Fibroblast of skin of left quadriceps (primary cell): ENCODE measurements at places on chromosomes 16 and 17.

DNA sequence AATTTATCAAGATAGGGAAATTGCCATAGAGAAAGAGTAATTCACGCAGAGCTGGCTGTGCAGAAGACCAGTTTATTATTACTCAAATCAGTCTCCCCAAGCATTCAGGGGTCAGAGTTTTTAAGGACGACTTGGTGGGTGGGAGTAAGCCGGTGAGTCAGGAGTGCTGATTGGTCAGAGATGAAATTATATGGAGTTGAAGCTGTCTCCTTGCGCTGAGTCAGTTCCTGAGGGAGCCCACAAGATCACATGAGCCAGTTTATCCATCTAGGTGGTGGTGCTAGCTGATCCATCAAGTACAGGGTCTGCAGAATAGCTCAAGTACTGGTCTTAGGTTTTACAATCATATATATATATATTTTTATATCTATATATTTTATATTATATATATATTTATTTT lies 6.0 kb upstream of the AQP8 start:
- peak; percentile 21 for DNase-seq

DNA sequence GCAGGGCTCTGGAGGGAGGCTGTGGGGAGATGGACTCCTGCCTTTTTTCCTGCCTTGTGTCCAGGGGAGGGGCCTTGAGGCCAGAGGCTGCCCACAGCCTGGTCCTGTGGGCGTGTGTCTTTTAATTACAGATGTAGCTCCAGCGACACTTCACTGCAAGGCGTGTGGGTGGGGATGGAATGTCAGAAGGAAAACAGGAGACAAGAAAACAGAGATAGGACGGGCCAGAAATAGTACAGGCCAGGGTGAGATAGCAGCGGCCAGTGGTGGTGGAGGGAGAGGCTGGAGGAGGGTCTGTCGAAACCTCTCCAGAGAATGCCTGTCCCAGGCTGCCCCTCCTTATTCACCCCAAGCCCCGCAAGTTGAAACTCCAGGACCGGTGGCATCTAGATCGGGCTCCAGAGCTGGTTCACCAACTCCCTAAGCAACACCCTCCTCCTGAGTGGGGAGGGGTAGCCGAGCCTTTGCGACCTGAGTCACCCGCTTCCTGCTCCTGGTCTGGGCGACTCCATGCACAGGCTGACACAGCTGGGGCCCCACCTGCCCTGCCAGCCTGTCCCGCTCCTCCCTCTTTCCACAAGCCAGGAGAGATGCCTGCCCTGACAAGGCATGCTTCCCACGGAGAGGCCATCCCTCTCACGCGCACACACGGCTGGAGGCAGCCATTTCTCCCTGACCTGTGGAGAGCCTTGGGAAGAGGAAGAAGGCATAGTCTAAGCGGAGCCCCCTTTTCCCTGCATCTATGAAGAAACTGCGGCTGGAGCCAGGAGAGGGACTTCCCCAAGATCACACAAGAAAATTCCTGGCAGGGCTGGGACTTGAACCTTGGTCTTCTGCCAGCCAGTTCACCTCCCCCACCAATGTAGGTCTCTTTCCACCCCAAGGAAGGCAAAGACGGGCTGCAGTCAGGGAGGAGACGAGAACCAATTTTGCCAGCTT lies 6.6 kb upstream of the JUP start:
- DNase-seq = no peak

DNA sequence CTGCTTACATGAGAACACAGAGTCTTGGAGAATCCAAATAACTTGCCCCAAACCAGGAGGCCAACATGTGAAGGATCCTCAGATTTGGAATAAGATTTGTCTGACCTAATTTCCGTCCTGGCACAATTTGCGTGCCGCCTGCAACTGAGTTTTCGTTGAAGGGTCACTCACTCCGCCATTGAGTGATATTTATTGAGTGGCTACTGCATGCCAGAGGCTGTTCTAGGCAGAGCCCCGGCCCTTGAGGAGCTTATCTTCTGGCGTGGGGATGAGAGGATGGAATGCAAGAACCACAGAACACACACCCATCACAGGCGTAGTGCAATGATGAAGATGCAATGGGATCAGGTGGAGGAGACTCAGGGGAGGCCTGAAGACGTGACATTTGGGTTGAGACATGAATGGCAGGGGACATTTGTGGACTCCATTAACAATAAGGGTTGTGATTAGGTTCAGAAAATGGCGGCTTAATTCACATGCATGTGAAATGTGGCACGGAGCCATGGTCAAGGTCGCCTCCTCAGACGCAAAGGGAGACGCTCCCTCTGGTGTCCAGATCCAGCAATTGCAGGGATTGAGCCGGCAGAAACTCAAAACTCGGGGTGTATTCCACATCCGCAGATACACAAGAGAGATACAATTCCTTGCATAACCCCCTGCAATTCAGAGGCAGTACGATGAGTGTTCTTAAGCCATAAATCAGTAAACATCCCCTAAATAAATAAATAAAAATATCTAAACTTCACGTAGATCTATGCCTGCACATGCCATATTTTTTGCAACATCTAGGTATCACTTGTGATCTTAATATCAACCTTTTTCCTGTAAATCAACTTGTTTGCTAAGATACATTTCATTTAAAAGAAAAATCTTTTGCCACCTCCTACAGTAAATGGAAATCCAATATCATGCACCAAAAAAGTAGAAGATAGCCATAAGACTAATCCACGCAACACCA lies 57.9 kb upstream of the CACNG4 start:
- peak; percentile 46 for DNase-seq

- DNase-seq = no peak
Observed at GRCh38 chr17:9170853-9171252, 149.5 kb downstream of the NTN1 start.

DNA sequence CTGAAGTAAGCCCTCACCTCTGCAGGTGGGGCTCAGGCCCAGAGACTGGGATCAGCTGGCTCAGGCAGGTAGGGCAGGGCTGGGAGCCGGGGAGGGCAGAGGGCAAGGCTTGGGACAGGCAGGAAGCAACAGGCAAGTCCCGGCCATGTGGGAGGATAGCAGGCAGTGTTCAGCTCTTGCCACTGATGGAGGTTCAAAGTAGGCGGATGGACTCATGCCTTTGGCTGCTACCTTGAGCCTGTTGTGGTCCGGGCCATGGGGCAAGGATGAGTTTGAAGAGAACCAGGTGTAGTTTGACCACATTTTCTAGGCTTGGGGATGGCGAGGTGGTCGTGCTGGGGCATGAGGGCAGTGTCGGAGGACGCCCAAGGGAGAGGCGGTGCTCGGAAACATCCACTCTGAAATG lies 2.7 kb downstream of the PRCD start:
- no peak for DNase-seq

- no peak for DNase-seq
Observed at GRCh38 chr16:28596840-28597691, at the start of gene SULT1A2. Gene SULT1A2 (minus strand): TSS chr16:28597050. CDS start chr16:28595930, 1,120 bp downstream.

GRCh38 chr16:49767998-49768397 lies 87.9 kb downstream of the ZNF423 start:
- no peak for DNase-seq

GRCh38 chr16:75225092-75225491 lies 6.3 kb downstream of the CTRB1 start:
- DNase-seq = no peak

DNA sequence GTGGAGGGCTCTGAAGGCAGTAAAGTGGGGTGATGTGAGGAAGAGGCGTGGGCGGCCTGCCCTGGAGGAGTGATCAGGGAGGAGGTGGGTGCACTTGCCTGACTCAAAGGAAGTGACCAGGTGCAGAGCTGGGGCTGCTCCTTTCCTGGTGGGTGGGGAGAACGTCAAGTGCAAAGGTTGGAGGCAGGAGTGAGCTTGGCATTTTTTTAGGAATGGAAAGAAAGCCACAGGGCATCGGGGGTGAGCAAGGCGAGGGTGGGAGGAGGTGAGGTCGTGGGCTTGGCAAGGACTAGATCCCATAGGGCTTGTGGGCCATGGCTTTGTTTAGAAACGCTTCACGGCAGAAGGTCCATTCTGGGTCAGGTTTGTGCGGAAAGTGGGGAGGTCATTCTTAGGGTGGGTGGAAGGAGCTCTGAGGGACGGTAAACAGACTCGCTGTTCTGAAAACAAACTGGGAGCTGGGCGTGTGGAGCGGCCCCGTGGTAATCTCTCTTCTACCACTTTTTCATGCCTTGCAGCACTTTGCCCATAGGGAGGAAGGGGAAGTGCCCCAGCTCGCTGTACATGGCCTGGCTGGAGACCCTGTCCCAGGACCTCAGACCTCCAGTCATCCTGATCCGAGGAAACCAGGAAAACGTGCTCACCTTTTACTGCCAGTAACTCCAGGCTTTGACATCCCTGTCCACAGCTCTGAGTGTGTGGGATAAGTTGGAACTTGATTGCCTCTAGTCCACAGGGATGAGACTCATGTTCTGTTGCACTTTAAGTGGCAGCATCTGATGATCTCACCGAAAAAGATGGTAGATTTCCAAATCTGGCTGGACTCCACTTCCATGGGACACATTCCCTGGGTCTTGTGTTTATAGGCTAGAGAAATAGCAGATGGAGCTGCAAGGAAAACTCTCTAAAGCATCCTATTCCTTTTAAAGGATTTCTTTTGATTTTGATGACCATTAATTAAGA lies 18.9 kb upstream of the HERPUD1 start:
- DNase-seq = no peak
